ENCODE measurements at places on chromosomes 3 and 15.

DNA sequence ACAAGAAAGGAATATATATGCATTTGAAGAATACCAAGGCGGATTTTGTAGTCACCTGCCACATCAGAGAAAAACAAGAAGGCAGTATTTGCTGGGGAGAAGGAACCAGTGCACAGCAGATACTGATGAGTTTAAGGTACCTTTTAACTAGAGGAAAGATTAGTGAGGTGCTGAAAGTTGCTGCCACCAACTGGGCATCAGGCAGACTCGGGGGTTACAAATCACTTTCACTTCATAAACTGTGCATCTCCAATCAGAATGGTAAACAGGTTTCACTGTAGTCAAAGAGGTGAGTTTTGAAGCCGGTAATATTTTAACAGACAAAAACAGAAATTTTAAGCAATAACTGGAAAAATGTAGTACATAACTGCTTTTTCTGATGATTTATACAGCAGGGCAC is 4.1 kb downstream of the FBN1 start:
- DNase-seq: no peak

GRCh38 chr3:66673293-66673692 is 172.5 kb upstream of the LRIG1 start:
- DNase-seq: no peak

DNA sequence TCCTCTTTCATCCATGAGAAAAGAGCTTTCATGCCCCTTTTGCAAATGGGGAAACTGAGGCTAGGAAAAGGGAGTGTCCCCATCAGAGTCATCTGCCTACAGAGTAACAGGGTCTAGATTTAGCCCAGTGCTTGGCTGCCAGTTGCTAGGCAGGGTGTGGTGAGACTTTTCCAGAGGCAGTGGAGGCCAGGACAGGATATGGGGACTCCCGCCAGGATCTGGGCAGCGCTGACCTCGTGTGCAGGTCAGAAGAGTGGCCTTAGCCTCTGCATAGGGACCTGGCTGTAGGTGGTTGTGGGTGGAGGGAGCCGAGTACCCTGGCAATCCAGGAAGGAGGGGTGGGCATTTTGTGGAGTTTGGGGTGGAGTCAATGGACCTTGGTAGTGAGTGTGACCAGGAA is 4.2 kb downstream of the PLXNA1 start:
- no peak for DNase-seq

DNA sequence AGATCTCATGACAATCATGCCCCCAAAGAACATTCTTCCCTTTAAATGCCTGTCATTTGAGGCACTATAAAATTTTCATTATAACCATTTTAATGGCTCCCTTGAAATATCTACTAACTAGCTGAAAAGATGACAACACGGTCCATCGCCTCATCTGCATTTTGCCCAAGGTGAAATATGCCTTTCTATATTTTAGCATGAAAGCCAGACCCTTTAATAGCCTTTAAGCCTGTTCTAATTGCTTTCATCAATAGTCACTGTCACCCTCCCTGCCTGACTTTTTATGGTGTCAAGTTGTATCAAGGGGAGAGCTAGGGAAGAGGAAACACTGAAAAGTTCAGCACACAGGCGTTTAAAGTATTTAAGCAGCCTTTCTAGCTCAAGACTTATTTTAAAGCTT is 144.1 kb upstream of the PRICKLE2 start:
- DNase-seq: no peak

GRCh38 chr15:66424963-66425612 is 38.4 kb downstream of the MAP2K1 start:
- no peak for DNase-seq

- DNase-seq: no peak
These were observed 7.4 kb downstream of the GOLM2 start for GRCh38 chr15:44295750-44296431.

DNA sequence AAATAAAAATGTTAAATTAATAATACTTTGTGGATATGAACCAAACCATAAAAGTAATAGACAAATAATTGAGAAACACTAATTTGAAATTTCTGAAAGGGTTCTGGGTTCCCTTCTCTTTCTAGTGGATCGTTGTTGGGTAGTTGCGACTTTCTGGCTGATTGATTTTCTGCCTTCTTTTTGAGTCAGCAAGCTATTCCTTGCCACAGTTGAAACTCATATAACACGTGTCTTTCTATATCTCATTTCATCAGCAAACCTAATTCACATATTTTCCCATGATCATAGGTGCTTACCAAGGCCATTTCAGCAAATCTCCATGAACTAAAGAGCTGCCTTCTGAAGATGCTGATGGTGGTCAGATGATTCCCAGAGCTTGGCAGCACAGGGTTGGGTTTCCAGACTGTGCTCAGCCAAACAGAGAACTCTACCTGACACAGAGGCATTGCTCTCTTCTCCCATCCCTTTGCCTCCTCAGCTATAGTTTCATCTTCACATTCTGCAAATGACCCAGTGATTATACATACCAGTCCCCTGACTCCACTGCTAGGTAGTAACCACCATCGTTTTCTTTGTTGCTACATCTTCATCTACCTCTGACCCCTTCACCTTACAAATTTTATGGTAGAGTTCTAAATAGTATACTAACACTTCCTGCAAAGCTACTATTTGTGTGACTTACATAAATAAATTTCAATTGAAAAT is 383.9 kb upstream of the DPH6 start:
- no peak for DNase-seq

- no peak for DNase-seq
These were observed 206.1 kb downstream of the TIGIT start for GRCh38 chr3:114499976-114500375.

Data from CD4-positive, alpha-beta T cell treated with Interleukin-1 beta for 1 hour (primary cell).